NCI-H187 (cell line): ENCODE measurements at places on chromosomes 3 and 15.

DNA sequence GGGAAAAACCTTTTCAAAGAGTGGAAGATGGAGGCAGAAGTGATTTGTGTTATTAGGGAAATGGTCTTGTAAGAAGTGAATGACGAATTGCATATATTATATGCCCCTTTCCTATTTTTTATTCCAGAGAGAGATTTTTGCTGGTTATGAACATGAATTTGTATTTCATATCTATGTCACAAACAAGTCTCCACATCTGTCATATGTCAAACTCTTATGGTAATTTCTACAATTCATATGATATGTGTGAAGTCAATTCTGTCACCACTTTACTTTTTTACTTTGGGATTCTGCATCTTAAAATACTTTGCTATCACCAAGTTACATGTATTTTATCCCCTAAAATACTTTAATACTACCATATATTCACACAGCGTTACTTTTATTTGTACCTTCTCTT, 594.2 kb upstream of the ARPP21 start:
- DNase-seq, result no peak

DNA sequence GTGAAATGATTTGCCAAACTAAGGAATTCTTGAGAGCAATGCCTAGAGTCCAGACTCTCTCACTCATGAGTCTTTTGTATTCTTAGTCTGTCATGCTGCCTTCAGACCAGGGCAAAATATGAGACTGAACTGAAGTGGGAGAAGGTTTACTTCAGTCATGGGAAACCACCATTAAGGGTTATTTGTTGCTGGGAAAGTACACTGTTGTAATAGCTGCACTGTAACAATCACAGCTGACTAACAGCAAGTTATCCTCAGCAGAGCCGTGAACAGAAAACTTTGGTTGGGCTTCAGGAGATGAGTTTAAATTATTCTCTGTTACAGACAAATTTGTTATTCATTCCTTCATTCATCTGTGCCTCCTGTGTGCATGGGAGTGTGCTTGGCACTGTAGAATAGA, 258.5 kb downstream of the ROBO2 start:
- DNase-seq, result no peak

DNA sequence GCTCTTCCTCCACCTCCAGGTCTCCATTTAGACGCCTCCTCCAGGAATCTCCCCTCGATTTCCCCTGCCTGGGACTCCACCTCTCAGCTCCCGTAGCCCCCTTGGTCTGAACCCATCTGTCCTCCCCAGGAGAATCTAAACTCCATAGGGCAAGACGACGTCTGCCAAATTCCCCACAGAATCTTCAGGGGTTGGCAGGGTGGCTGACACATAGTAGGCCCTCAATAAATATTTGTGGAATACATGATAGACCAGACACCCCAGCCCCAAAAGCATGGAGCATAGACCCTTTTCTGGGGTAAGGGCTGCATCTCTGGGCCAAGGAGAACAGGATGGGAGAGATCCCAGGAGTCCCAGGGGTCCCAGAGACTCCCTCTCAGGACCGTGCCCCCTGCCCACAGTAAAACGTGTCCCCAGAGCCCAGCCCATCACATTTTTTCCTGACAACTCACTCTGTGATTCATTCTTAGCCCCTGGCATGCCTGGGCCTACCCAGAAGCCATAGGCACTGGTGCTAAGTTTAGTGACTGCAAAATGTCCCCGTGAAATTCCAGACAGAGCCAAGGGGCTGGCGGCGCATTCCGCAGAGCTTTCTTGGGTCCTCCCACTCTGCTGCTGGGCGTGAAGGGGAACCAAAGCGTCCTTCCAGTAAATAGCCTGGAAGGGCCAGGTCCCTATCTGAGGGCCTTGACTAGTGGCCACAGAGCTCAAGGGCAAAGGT, 78.0 kb upstream of the SLC6A6 start:
- DNase-seq, result no peak

- DNase-seq, result no peak
Measured at GRCh38 chr3:194046531-194046930, 89.4 kb upstream of the HES1 start.

- no peak for DNase-seq
Measured at GRCh38 chr3:114756506-114757279, 390.4 kb downstream of the ZBTB20 start.

- DNase-seq, result no peak
Measured at GRCh38 chr3:177553579-177553978, 356.3 kb upstream of the TBL1XR1 start.

- DNase-seq, result no peak
Measured at GRCh38 chr3:117887901-117888300, 1146.7 kb downstream of the IGSF11 start.

- no peak for DNase-seq
Measured at GRCh38 chr3:5497497-5497896, 310.0 kb downstream of the EDEM1 start.

DNA sequence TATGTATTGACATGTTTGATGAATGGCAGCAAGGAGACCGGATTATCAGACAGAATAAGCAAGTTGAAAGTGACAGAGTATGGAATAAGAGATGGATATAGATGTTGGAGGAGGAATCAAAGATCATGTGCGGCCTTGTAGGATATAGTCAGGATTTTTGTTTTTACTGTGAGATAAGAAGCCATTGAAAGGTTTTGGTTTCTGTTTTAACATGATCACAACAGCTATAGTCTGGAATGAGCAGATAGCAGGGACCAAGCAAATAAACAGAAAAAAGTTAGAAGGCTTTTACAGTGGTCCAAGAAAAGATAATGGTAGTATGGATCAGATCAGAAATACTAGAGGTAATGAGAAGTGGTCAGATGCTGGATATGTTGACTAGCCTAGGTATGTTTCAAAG, 52.6 kb downstream of the SLC12A6 start:
- DNase-seq, result no peak

DNA sequence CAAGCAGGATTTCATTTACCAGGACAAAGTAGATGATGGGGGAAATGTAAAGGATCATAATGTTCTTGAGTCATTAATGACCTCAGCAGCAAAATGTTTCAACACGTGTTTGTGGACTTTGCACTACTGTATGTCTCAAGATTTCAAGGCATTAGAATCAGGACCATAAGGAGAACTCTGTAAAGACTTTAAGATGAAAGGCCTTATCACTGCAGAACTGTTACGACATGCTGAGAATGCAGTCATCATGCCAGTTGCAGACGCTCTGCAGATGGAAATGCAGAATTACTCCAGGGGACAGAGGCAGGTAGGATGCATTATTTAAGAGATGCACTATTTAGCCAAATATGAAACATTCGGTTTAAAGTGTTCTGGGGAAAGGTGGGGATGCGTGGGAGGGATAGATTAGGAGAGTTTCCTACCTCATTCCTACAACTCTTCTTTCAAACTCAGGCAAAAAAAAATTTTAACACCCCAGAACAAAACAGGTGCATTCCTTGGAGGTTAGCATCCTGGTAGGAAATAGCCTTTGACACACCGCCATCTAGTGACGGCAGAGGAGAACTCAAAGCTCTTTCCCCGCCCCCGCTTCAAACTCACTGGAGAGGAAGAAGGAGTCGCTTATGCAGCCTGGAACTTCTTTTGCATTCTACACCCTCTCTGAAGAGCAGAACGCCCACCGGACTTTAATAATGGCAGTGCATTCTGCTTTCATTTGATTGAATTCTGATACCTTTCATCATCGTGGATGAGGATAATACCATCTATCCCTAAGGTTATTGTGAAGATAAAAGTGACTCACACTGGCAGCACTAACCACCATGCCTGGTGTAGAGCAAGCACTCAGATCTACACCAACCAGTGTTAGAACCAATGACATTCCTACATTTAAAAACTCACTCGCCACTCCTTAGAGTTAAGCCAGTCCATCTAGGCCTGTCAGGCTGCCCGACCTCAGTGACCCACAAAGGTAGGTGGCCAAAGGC, 43.1 kb upstream of the TOPAZ1 start:
- DNase-seq, result peak; percentile 17

- DNase-seq, result no peak
Measured at GRCh38 chr3:14346191-14346590, 56.2 kb upstream of the SLC6A6 start.

DNA sequence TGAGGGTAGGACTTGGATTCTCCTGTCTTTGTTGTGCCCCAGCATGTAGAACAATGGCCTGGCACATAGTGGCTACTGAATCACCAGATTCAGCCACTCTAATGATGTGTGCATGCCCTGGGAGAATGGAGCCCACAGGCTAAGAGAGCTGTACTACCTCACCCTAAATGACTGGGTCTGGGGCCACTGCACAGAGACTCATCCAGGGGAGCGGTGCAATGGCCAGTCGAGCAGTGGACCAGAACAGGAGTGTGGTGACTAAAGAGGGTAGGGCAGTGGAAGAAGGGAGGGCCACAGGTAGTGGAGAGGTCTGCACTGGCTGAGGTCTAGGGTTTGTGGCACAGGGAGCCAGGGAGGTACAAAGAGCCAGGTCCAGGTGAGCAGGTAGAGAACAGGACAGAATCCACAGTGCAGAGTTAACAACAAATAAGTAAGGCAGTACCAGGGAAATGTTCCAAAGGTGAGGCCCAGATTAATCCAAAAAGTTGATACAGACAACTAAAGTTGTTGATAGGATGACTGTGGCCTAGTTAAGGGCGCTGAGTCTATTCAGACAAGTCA, 142.7 kb upstream of the ATP11B start:
- DNase-seq, result no peak

DNA sequence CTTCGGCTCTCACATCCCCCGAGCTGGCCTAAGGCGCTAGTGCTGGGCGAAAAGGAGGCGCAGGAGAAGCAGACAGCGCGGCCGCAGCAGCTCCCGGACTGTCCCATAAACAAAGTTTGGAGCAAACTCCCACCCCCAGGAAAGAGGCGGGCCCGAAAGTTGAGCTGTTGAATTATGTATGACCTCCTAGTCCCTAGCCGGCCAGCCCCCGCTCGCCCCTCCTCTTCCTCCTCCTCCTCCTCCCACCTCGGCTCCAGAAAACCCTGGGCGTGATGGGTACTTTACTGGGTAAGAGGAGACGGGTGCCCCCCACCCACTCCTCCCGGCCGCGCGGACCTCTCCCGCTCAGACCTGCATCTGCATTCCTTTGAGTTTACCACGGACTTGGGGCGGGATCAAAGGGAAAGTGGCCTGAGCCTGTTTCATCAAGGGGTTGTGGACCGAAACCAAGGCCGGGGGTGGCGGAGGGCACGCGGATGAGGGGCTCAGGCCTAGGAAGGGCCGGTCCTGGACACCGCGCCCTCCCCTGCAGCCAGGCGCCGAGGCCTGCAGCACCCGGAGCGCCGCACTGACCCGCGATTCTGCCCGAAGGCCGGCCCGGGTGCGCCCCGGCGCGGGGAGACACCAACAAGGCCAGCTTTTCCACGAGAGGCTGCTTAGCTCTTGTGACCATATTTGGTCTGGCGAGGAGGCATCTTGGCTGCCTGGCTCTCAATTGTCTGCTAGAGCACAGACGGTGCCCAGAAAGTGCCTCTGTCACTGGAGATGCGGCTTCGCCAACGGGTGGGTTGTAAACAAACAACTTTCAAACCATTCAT, at the start of gene WWTR1:
Gene WWTR1 (minus strand): TSS at position 100 of the 818 bp plus-strand sequence. CDS start 719 bp downstream, outside the sequence.
- no peak for DNase-seq

GRCh38 chr3:138890555-138891187, 55.9 kb upstream of the PIK3CB start:
- DNase-seq, result no peak

GRCh38 chr3:67846166-67846565, 191.8 kb upstream of the SUCLG2 start:
- DNase-seq, result no peak

- DNase-seq, result no peak
Measured at GRCh38 chr3:12267376-12268030, 21.4 kb upstream of the PPARG start.

DNA sequence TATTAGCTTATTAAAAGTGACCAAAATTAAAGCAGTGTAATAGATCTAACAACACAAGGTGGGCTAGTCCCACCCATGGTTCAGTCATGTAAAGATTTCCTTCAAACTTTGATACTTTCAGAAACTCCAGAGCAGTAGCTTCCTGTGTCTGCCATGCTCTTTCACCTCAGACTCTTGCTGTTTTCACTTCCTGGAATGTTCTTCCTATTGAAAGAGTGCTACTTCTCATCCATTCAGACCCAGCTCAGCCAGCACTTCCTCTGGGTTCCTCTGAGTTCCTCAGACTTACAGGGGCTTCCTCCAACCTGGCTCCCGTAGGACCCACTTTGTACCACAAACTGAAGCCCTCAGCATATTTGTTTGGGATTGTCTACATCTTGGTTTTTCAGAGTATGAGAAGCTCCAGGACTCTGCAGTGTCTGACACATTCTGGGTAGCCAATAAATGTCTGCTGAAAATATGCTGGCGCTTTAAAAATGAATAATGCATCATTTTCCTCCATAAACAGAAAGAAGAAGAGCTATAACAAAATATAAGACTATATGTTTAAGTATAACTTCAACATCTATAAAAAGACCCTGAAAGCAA, 18.0 kb downstream of the NCEH1 start:
- DNase-seq, result no peak

DNA sequence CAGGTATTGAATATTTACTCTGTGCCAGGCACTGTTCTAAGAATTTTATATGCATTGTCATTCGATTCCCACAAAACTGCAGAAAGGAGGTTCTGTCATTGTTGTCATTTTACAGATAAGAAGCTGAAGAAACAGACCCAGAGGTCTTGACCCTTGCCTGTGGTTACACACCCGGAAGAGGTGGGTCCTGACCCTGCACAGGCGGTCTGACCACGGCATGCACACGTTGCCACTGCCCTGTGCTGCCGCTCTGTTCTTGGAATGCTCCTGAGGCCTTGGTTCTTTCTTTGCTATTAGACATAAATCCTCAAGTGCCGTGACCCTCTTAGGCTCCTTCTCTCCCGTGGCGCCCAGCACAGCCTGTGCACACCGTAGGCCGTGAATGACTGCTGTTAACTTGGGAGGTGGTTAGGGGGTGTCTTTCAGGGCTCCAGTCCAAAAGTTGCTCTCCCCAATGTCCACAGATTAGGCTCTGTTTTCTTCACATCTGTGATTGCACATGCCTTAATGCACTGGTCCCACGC, 74.1 kb upstream of the PLXNA1 start:
- no peak for DNase-seq

- no peak for DNase-seq
Measured at GRCh38 chr3:54875596-54876268, 52.1 kb downstream of the LRTM1 start.

- DNase-seq, result no peak
Measured at GRCh38 chr15:78855746-78856145, 16.9 kb upstream of the MORF4L1 start.

GRCh38 chr15:63019511-63020109, 22.9 kb upstream of the TPM1 start:
- DNase-seq, result no peak

DNA sequence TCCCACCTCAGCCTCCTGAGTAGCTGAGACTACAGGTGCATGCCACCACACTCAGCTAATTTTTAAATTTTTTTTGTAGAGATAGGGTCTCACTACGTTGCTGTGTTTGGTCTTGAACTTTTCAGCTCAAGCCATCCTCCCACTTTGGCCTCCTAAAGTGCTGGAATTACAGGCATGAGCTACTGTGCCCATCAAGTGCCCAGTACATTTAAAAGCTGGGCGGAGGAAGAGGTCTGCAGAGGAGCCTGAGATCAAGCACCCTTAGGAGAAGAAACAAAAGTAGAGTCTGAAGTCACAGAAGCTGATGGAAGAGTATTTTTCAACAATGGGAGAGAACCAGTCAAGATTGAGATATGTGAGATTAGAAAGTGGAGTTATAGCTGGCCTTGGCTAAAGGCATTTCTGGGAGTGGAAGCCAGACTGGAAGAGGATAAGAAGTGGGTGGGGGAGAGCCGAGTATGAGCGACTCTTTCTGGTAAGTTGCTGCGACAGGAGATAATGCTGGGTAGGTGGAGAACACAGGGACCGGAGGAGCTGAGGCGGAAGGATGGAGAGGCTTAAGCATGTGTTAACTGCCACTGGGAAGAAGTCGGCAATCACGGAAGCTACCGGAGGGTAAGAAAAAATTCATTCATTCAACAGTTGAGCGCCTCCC, 782 bp upstream of the IREB2 start:
- peak; percentile 57 for DNase-seq
